Activated T-helper 1 cell treated with Interleukin-2 at 50 U/mL for 16 hours (primary cell): ENCODE measurements at places on chromosomes 12 and 14.

- DNase-seq, result no peak
These were observed 117.7 kb upstream of the RPL10L start for GRCh38 chr14:46769292-46769691.

DNA sequence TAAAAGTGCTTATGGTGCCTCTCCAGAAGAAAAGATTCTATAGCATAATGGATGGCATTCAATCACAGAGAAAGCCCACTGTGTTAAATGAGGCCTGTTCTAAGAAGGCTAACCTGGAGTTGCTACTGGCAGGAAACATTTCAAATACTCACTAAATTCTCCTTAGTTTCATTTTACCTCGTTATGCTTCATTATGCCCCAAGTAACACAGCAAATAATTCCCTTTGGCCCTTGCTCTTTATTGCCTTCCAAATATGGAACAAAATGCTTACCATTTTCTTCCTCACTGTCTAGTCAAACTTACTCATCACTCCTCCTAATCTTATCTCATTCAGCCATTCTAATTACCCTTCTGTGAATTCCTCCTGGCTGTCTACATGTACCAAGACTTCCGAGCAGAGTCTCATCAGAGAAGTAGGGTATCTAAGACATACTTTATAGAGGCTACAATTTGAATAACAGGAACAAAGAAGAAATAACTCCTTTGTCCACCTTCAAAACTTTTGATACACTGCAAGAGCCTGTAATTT lies 292.1 kb upstream of the CLEC14A start:
- no peak for DNase-seq

DNA sequence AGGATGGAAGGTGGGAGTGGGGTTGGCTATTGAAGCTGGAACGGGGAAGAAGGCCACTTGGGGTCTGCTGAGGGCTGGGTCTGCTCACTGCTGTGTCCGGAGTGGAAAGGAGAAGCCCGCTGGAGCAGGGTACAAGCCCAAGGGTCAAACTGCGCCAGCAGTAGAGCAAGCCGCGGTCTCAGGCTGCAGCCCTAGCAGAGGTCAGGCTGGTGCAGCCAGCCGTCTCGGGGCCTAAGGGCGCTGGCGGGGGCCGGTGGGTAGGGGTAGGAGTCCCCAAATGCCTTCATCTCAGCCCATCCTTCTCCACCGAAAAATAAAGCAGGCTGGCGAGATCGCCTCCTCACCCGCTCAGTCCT lies 718 bp upstream of the JDP2 start:
- DNase-seq, result no peak

DNA sequence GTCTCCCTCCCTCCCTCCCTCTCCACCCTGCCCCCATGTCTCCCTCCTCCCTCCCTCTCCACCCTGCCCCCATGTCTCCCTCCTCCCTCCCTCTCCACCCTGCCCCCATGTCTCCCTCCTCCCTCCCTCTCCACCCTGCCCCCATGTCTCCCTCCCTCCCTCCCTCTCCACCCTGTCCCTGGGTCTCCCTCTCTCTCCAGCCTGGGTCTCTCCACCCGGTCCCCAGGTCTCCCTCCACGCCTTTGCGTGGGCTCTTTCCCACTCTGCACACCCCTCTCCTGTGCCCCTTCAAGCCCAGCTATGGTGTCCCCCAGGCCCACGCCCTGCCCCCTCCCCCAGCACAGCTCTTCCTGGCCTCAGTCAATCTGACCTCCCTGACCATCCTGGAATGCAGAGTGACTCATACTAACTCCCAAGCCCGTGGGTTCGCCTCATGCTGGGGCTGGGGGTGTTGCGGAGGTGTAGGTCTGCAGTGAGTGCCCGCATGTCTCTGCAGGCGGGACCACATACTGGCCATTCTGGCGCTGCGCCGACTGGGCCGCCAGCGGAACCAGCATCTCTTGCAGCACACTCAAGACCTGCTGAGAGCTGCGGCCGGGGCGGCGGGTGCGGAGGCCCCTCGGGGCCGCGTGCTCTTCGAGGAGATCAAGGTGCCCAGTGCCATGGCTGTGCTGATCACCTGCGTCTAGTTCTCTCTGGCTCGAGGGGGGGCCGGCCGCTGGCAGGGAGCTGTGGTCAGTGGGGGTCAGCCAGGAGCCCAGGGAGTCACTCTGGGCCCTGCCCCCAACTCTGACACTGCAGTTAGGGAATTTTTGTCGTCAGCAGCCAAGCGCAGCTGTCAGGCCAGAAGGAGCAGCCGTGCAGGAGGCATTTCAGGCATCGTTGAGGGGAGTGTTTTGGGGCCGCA lies 13.5 kb upstream of the TNFAIP2 start:
- DNase-seq, result no peak

DNA sequence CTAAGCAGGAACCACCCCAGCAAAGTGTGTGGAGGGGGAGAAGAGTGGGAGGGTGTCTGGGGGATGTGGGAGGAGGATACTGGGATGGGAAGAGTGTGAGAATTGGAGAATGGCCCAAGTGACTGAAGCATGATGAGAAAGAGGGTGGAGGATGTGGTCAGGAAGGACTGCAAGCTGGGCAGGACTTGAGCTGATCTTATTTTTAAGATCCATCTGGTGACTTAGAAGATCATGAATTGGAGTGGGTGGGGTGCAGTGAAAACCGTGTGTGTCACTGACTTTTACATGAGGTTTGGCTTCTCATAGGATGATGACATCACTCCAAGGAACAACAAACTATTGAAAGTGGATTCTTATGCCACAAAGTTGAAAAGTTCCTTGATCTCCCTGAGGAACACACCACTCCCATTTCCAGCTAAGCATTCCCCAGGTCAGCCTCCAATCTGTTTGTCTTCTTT lies 287.5 kb downstream of the GALC start:
- DNase-seq, result no peak

- DNase-seq, result no peak
These were observed 34.8 kb downstream of the DEGS2 start for GRCh38 chr14:100124551-100125088.

- DNase-seq, result no peak
These were observed 153.8 kb upstream of the DDHD1 start for GRCh38 chr14:53306911-53307310.

DNA sequence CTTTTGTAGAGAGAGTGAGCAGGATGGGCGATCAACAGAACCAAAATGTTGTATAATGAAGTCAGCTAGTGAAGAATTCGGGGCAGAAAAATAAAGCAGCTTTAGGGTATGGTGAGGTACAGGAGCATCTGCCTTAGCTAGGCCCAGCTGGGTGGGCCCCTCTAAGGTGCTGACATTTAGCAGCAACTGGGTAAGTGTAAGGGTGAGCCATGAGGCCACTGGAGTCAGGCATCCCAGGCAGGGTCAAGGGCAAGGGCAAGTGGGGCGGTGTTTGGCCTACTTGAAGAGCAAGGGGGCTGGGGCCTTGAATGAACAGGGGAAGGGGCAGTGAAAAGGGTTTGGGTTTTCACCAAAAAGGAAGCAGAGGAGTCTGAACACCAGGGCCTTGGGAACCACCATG lies 583.6 kb downstream of the BCL11B start:
- no peak for DNase-seq

DNA sequence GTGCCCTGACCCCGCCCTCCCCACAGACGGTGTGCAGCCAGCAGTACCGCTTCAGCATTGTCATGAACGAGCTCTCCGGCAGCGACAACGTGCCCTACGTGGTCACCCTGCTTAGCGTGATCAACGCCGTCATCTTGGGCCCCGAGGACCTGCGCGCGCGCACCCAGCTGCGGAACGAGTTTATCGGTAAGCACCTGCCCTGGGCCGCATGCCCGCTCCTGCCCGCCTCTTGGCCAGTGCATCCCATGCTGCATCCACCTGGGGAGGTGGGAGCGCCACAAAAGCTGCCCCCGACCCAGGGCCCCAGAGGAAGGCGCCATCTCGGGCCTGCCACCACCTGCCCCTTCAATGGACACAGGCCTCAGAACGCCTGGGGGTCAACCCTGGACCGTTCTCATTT lies 13.9 kb downstream of the INF2 start:
- DNase-seq, result no peak

DNA sequence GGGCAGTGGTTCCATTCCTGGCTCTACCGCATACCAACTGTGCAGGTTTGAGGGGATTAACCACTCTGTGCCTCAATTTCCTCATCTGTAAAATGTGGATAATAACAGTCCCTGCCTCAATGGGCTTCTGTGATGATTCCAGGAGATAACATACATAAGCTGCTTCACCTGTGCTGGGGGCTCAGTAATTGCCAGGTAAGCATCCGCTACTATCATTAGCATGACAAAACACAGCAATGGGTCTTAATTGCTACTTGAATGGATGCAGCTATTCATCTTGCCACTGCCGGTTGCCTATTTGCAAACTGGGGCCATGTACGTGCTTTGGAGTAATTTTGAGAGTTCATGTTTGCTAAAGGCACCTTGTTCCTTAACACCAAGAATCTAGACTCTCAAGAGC lies 132.6 kb downstream of the TMEM132D start:
- no peak for DNase-seq

GRCh38 chr14:58969951-58970751 lies 218.3 kb upstream of the DAAM1 start:
- no peak for DNase-seq

- no peak for DNase-seq
These were observed 54.4 kb upstream of the KCNA1 start for GRCh38 chr12:4855121-4855924.

- no peak for DNase-seq
These were observed 16.0 kb downstream of the FIGNL2 start for GRCh38 chr12:51832354-51833107.

DNA sequence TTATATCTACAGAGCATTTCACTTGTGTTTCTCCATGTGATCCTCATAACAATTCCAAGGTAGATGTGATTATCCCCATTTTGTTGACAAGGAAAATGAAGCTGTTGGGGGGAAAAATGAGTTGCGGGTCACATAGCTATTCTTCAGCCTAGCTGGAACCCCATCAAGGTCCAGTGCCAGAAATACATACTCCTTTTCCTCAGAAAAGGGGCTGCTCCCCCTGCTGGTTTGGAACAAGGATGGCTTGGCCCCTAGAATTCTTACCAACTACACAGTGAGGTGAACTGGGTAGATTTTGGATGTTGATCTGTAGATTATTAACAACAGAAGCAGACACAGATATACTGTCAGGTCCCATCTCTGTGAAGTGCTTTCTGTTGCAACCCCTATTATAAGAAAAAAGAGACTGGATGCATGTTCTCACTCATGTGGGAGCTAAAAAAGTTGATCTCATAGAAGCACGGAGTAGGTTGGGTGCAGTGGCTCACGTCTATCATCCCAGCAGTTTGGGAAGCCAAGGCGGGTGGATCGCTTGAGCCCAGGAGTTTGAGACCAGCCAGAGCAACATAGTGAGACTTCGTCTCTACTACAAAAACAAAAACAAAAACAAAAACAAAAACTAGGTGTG lies 8.9 kb downstream of the IKZF4 start:
- DNase-seq, result no peak

- DNase-seq, result no peak
These were observed 117.1 kb upstream of the FRMD6 start for GRCh38 chr14:51534610-51535011.

GRCh38 chr12:45775964-45776363 lies 46.5 kb downstream of the ARID2 start:
- no peak for DNase-seq
